ENCODE measurements at places on chromosomes 2 and 18.

- H3K36me3 ChIP-seq, result no peaks in the 10 kb centered on the region
- peak; percentile 71 for DNase-seq
- no peak overlapping the region for H3K4me3 ChIP-seq
- H3K27me3 ChIP-seq, result no peaks in the 10 kb centered on the region
- peaks cover 34% of the 10 kb centered on the region for H3K4me1 ChIP-seq
These were observed 32.1 kb upstream of the SP3 start for GRCh38 chr2:173997269-173997668.

GRCh38 chr18:47775961-47776360 lies 154.5 kb downstream of the SMAD2 start:
- DNase-seq, result no peak
- H3K27me3 ChIP-seq, result no peaks in the 10 kb centered on the region
- no peak overlapping the region for H3K4me3 ChIP-seq

- H3K36me3 ChIP-seq, result no peaks in the 10 kb centered on the region
- no peak overlapping the region for H3K27ac ChIP-seq
- no peak for DNase-seq
- no peaks in the 10 kb centered on the region for H3K4me1 ChIP-seq
- H3K4me3 ChIP-seq, result no peak overlapping the region
These were observed 14.4 kb upstream of the SLC39A10 start for GRCh38 chr2:195642679-195643068.

DNA sequence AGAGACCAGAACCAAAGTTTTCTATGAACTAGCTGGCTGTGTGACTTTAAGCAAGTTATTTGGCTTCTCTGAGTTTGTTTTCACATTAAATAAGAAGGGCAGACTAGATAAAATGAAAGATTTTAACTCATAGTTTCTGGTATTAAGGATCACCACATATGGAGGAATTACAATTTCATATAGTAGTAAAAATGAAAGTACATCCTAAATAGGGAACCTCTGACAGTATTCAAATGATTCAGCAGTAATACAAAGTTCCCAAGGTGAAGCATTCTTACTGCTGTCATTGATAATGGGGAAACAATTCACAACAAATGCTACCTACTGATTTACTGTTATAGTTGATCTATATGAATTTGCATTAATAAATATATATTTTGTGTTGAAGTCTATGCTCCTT lies 170.3 kb upstream of the VRK2 start:
- no peak for DNase-seq
- no peaks in the 10 kb centered on the region for H3K27me3 ChIP-seq
- H3K36me3 ChIP-seq, result no peaks in the 10 kb centered on the region
- no peaks in the 10 kb centered on the region for H3K4me1 ChIP-seq

DNA sequence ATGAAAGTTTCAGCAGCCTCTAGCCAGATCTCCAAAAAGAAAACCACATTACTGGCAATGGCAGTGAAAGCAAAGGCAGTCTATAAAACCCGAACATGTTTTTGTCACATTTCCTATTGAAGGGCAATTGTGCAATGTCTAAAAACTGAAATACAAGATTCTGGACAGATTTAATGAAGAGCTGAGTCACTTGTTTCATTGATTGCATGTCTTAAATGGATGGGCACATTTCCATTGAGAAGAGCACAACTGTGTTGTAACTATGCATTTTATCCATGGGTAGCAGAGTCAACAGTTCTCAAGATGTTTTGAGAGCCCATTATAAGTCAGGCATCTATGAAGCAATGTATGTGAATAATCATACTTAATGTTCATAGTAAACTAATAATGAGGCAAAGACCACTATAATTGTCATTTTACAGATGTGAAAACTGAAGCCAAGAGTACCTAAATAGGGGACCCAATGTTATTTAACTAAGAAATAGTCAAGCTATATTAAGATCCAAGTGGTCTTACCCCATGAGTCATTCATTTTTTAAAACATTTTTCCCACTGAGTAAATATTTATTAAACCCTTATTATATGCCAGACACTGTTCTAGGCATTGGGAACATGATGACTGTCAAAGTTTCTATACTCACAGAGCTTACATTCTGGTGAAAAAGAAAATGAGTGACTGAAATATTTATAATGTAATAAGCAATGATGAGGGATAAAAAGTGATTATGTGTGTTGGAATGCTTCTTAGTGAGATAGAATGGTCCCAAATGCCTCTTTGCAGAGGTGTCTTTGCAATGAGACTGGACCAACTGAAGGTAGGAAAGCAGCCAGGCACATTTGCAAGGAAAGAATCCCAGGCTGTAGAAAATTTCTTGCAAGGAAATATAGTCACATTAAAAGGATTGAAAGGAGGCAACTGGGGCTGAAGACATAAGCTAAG lies 818.9 kb upstream of the ACVR2A start:
- no peaks in the 10 kb centered on the region for H3K27me3 ChIP-seq
- no peak overlapping the region for H3K4me3 ChIP-seq
- peaks cover 9% of the 10 kb centered on the region for H3K4me1 ChIP-seq
- no peak overlapping the region for H3K27ac ChIP-seq

Measured in stomach (tissue), 19 donors.